ENCODE measurements at places on chromosomes 6 and 20.

DNA sequence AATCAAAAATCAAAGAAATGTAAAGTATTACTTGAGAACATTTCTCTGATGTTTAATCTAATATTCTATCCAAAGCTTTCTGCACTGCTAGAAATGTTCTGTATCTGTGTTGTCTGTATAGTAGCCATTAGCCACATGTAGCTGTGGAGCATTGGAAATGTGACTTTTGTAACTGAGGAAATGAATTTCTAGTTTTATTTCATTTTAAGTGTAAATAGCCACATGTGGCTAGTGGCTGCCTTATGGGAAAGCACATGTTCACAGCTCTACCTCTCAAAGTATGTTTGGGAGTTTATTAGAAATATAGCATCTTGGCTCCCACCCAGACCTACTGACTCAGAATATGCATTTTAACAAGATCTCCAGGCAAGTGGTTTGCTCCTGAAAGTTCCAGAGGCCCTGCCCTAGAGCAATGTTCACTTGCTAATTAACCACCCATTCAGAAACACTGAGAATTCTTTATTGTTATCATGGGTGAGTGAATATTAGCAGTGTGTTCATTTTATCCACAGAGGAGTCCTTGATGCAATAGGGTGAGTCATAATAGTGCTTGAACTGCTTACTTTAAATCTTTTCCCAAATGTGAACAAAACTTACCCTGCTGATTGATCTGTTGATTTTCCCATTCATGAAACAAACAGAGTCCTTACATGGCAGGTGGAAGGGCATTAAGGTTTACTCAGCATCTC is 282.7 kb downstream of the PLCB1 start:
- no peak for DNase-seq

GRCh38 chr20:44437497-44437896 is 38.2 kb upstream of the TTPAL start:
- no peak for DNase-seq

GRCh38 chr6:11277275-11278206 is 45.1 kb upstream of the NEDD9 start:
- DNase-seq, result peak; percentile 30

DNA sequence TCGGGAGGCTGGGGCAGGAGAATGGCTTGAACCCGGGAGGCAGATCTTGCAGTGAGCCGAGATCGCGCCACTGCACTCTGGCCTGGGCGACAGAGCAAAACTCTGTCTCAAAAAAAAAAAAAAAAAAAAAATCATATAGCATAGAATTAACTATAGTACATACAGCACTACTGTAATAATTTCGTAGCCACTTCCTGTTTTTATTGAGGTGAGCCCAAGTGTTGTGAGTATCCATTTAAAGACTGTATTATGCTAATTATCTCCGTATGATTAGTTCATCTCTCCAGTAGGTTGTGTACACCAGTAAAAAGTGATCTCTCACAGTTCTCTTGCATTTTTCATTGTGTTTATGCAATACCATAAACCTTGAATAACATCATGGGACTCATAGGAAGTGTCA is 70.6 kb downstream of the IYD start:
- DNase-seq, result no peak

DNA sequence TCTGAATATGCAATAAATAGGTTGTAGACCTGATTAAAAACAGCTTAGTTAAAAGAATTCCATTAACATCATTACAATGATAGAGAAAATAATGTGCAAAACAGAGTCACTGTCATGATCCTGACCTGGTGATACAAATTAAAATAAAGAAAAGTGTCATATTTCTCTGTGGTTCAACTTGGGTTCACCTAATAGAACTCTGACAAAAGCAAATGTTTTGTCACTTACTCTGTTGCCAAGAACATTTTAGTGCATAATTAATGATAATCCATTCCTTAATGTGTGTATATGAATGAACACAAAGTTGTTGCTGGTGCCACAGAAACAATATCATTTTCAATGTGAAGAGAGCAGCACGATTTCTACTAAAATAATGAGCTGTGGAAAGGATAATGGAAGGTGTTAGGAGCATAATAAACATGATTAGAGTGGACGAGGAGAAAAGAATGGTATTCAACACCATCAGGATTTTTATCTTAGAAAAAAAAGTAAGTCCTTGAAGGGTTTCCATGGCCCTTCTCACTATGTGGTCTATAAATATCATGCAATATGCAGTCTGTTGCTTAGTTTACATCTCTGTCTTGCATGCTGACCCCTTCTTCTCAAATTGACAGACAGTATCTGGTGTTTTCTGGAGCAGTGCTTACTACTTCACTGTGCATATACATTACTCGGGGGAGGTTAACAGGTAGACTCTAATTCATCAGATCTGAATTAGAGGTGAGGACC is 656.6 kb upstream of the MMS22L start:
- no peak for DNase-seq

GRCh38 chr6:170317718-170318117 is 11.2 kb downstream of the FAM120B start:
- no peak for DNase-seq

DNA sequence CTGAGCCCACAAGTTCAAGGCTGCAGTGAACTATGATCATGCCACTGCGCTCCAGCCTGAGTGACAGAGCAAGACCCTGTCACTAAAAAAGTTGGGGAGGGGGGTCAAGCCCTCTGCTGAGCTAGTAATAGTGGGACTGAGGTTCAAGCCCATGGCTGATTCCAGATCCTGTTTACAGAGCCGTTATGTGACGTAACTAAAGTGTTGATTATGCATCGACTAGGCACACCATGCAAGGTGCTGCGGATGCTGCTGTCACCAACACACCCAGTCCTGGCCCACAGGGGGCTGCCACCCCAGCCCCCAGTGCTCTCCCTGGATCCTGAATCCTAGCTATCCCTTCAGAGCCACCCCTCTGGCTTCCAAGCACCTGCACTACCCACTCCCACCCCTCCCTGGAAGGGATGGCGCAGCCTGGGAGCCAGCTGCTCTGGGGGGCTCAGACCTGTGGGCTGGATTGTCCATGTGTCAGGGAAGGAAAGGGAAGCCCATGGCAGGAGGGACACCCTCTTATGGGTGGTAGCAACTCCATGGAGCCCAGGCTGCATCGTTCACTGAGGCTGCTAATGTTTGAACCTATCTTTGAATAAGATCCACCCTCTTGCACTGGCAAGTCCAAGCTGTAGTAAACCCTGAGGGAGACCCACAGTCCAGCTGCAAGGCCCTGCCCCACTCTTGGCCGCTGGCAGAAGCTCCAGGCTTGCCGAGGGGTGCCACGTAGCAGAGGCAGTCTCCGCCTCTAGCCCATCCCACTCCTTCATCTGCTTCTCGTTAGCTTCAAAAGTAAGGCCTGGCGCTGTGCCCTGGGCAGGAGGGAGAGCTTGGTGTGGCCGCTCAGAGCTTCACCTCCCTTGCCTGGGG is 95.0 kb downstream of the SNX5 start:
- no peak for DNase-seq

- DNase-seq, result no peak
Observed at GRCh38 chr6:82066991-82067411, 180.5 kb downstream of the IBTK start.

DNA sequence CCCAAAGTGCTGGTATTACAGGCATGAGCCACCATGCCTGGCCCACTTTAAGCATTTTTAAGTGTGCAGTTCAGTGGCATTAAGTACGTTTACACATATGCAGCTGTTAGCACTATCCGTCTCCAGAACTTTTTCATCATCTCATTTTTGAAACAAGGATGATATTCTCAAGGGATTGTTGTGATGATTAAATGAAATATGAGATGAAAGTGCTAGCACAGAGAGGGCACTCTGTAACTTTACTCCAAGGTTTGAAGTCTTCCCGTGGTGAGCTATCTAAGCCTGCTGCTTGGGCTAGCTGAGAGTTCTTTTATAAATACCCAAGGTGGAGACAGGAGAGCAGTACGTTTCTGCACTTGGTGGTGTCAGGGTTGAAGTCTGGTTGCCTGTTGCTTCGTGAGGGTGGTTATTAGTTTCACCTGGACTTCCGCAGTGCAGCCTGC is 6.6 kb downstream of the TM9SF4 start:
- DNase-seq, result no peak

GRCh38 chr6:24788031-24788665 is 10.6 kb downstream of the ARMH2 start:
- peak; percentile 14 for DNase-seq

GRCh38 chr6:135568379-135568778 is 70.8 kb upstream of the AHI1 start:
- DNase-seq, result peak; percentile 46

GRCh38 chr6:11876934-11877433 is 98.4 kb upstream of the ADTRP start:
- no peak for DNase-seq

DNA sequence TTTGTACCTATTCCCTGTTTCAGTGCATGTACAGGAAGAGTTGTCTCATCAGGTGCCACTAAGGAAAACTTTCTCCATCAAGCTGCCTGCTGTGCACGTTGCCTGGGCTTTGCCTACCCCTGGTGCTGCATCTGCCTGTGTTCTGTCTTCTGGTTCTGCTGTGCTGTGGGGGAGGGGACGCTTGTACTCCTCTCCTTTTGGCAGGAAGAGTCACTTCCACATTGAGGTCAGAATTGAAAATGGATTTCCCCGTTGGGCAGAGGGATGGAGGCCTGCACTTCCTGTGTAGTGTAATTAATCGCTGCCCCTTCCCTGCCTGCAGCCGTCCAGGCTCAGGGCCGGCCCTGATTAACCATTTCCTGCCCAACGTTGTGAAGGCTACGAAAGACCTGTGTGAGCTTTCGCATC is 153.3 kb downstream of the SCML4 start:
- no peak for DNase-seq

- DNase-seq, result no peak
Observed at GRCh38 chr6:14100138-14100537, 17.4 kb upstream of the CD83 start.

DNA sequence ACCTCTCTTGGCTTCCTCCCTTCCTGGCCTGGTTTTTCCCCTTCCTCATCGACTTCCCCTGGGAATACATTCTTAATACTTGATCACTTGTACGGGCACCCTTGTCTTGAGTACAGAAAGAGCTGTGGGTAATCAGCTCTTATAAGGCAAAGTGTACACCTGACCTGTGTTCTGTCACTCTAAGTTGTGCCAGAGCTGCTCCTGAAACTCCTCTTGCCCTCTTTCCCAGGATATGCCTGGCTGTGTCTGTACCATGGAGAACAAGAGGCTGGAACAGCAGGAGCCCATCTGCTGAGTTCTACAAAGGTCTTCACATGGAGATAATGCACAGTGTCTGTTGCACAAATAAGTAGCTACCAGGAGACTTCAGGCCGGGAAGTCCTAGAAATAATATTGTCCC is 110.1 kb downstream of the FOXA2 start:
- DNase-seq, result no peak

DNA sequence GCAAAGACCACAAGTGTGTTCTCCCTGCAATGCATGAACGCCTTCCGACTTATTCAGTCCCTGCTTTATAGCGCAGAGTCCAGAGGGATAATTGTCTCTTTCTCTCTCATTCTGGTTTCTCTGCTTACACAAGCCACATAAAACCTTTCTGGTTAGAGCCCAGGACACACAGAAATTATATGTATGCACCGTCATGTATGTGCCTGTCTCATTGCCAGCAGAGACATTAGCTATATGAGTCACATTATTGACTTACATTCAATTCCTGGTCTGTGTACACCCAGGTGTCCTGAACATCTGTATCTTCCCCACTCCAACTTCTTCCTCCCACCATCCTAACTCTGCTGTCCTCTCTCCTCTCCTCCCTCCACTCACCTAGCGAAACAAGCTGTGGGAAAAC is 44.0 kb downstream of the LRFN2 start:
- DNase-seq, result no peak

DNA sequence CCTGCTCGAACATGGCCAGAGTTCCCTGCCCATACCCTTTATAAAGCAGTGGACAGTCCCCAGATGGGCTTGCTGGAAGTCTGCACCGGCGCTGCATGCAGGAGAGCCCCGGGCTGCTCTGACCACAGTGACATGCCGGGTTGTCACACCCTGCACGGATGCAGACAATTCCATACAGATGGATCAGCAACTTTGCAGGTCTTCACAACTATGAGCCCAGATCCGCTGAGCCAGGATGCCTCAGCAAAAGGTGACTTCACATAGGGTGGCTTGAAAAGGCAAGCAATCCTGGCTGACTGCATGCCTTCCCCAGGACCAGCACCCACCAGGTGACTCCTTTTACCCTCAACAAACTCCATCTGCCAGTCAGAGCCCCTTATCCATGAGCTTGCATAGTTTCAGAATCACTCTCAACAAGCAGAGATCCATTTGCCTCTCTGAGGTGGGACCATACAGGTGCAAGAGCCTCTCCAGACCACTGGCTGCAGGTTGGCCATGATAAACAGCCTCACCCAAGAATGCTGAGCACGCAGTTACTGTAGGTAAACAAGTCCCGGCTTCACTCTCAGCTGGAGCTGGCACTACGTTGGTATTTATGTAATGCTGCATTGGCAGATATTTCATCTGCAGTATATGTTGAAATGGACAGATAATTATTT is 183.0 kb upstream of the QKI start:
- no peak for DNase-seq

DNA sequence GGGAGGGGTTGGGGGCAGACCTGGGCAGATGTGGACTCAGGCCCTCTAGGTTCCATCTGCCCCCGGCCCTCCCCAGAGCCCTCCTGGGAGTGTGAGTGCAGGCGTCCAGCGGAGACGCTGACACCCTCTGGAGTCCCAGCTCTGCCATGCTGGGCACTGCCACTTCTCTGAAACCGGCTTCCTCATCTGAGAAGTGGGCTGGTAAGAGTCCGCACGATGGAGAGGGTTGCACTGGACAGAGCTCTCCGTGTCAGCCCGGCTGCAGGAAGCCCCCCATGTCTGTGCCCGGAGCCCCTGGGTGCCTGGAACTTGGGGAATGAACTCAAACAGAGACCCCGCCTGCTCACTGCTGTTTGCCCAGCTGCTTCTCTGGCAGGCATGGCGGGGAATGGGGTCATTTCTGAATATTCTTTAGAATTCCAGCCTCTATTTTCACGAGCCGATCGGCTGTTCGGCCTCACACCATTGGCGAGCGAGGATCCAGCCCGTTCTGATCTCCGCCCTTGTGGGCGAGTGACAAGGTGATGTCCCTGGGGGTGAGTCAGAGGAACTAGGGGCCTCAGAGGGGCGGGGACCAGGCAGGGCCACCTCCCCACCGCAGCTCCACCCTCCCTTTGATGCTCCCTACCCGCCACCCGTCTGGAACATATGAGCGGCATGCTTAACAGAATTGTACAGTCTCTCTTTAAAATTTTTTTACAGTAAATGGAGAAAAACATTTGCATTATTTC is 47.8 kb upstream of the GATA5 start:
- DNase-seq, result peak; percentile 87

GRCh38 chr6:25710287-25710686 is 44.3 kb upstream of the SLC17A4 start:
- no peak for DNase-seq

GRCh38 chr20:12177657-12178293 is 260.1 kb downstream of the BTBD3 start:
- DNase-seq, result no peak
